ENCODE measurements at places on chromosomes 7 and 10.

DNA sequence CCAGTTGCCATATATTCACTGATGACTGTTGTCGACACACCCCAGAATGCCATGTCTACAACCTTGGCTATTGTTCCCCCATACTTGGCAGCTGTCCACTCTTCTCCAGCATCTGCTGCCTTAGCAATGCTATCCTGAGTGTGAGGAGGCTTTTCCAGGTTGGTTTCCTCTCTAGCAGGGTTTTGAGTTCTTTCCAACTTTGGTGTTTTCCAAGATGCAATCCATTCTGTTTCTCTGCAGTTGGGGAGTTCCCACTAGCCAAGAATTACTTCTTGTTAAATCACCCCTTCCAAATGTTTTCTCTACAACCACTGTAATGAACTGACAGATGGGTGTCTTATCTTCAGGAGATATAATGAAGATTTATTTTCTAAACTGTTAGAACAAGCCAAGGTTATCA lies 617.4 kb downstream of the CCSER2 start:
- no peak for DNase-seq

- no peak for DNase-seq
Observed at GRCh38 chr7:69677881-69678493, 79.7 kb downstream of the AUTS2 start.

DNA sequence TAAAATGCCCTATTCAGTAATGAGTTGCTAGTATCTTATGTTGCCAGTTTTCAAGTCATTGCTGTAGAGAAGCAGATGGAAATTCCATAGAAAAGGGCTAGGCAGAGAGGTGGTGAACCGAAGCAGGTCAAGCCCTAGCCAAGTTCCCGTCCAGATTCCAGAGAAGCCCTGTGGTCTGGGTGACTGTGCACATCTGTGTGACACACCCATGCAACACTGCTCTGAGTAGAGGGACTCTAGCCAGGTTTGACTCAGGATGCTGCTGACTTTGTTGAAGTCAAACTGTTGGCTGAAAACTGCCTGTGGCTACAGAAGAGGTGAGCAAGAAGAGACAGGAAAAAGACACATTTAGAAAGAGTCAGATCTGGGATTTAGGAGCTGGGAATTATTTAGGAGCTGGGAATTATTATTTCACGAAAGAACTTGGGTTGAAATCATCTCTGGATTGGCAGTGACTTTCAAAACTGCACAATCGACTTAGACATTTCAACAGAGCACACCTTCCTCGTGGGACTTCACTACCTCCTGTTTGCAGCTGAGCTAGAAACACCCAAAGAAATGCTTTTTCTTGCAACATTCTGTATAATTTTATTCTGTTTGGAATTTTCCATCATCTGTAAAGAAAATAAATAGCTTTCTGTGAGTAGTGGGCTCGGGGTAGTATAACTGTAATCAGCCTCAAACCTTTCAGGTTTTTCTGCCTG lies 149.1 kb upstream of the PRKCQ start:
- DNase-seq: no peak

- DNase-seq: no peak
Observed at GRCh38 chr7:46603780-46604179, 682.7 kb upstream of the IGFBP3 start.

GRCh38 chr7:94997547-94997946 lies 90.2 kb downstream of the PPP1R9A start:
- DNase-seq: no peak

DNA sequence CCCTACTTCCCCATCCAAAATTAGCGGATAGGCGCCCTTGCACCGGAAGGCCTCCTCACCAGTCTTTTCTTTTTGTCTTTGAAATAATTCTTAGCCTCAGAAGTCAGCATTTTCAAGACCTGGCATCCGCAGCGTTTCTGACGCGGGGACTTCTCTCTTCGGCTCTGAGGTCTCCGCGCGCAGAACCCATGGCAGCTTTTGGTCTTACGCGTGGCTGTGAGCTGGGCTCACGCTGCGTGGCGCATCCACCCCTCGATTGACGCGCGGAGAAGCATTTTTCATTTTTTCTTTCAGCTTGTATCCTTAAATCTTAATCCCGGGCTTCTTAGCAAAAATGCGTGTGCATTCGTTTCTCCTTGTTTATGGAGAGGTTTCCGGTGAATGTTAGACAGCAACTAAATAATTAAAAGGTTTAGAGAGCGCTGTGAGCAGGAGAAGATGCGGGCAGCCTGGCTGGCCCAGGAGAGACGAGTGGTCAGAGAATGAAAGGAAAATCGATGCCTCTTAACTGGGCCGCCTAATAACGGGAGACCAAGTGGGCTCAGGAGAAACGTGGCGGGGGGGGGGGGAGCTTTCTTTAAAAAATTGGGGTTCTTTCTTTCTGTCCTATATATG lies 2.0 kb upstream of the GATA3 start:
- no peak for DNase-seq

DNA sequence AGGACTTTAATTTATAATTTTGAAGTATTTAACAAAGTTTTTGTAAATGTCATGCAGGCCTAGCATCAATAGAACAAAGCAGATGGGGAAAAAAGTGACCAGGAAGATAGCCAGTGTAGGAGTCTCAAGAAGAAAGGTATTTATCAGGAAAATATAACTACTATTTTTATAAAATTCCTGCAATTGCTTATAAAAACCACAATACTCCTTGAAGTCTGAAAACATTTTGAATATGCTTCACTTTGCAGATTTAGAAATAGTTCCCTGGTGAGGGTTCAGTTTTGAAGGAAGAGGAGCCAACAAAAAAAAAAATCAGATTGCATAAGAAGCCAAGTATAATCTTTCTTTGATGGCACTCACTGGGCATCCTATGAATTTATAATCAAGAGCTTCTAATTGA lies 34.1 kb downstream of the MTERF1 start:
- DNase-seq: no peak

Measured in NCI-H526 treated with DMSO at 0.1 percent for 48 hours (cell line).